Mammary epithelial cell (primary cell): ENCODE measurements at places on chromosomes 4 and X. TPM values are rescaled to one million over a fixed set of nuclear protein-coding genes. Genes with fewer than 3 reads are reported as not detected.
A peak's percentile ranks its signal among the peaks of the same experiment; 100 is the strongest.

GRCh38 chr4:159639671-159640323 lies 536.9 kb downstream of the RAPGEF2 start:
- peak; percentile 76 for DNase-seq

CLIC2 gene
- total RNA-seq = 0.50 TPM

WDR13 gene
- 80.7 TPM for total RNA-seq

COX7B2 gene
- not detected for total RNA-seq

FRMPD3 gene
- not detected in 2 replicates for total RNA-seq

- DNase-seq = no peak
Observed at GRCh38 chr4:150436598-150437370, 145.2 kb upstream of the MAB21L2 start.

- no peak for DNase-seq
Observed at GRCh38 chr4:143215873-143216272, 31.2 kb downstream of the USP38 start.

DNA sequence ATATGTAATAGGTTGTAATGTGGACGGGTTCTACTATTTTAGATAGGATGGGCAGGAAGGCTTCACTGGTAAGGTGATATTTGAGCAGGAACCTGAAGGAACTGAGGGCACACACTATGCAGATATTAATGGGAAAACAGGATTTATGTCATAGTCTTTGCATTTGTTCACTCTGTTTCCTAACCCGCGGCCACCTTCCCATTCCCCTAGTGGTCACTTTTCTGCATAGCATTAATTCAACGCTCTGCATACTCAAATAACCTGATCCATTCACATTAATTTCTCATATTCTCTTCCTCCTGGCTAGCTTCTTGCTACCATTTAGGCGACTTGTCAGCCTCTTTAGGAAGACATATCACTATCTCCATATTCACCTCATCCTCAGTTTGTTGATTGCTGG lies 61.5 kb downstream of the GSPT2 start:
- no peak for DNase-seq

DKK2 gene
- total RNA-seq = 0.37 TPM in 1 of 2 replicates, not detected in the other

- no peak for DNase-seq
Observed at GRCh38 chr4:162891788-162892707, 274.6 kb downstream of the NAF1 start.

- DNase-seq = no peak
Observed at GRCh38 chr4:82630079-82630478, 68.3 kb upstream of the TMEM150C start.

REPS2 gene
- total RNA-seq = 11.2 TPM

DNA sequence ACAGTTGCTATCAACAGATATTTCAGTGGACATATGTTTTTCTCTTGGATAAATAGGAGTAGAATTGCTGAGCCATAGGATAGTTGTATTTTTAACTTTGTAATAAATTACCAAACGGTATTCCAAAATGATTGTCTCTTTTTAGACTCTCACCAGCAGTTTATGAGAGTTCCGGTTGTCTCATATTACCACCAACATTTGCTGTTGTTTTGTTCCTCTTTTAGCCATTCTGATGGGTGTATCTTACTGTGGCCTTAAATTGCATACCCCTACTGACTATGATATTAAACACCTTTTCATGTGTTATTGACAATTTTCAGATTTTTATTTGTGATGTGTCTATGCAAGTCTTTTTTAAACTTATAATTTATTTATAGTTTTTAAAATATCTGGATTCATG lies 39.7 kb downstream of the SNX25 start:
- DNase-seq = no peak

DNA sequence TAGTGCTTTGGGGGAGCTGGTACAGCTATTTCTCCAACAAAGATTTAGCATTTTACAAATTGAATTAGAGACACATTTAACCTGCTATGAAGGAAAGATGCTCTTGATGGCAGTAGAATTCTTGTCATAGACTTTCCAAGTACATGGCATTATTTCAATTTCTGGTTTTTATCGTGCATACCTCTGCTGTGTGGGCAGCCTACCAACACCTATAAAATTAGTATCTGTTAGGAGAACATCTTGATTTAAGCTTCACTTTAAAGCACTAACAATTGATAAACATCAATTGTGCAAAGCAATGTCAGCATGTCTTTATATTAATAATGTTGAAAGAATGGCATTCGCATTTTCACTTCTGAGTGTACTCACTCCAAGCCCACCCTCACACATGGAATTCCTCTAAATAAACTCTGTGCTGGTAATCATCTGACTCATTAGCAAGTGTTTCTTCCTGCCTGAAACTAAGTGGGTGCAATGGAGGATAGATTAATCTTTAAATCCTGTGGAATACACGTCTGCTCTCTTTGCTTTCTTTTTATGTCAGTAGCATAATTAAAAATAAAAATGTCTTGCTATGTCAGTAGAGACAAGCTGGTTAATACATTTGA lies 279.8 kb upstream of the MAGEB18 start:
- DNase-seq = no peak

VCX gene
- total RNA-seq = not detected in 2 replicates

DNA sequence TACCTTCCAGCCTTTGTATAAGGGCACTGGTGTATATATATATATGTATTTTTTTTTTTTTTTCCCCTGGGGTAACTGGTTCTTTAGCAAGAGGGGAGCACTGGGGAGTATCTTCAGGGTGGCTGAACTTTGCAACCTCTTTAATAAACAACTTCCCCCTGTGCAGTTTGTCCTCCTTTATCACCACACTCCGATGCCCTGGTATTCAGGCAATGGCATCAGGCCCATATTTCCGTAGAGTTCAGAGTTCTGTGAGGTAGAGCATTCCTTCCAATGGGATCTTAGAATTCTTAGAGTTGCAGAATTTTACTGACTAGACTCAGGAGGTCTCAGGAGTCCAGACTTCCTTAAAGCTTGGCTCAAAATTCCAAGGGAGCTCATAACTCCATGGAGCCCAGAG lies 24.6 kb downstream of the NYX start:
- no peak for DNase-seq

VCX3B gene
- total RNA-seq = not detected in 2 replicates

FHDC1 gene
- total RNA-seq = 29.3 TPM

LRCH2 gene
- not detected in 2 replicates for total RNA-seq

NPY1R gene
- total RNA-seq = not detected in 2 replicates
